ENCODE measurements at places on chromosomes 16 and 17. TPM values are rescaled to one million over a fixed set of nuclear protein-coding genes. Genes with fewer than 3 reads are reported as not detected.

Gene GJD3
- total RNA-seq, result 0.89 TPM

Gene IL34
- total RNA-seq, result 0.84 TPM

Gene SNTB2
- total RNA-seq, result 25.9 TPM

Gene GNGT2
- 0.17 TPM for total RNA-seq

Gene ABCC3
- total RNA-seq, result 5.6 TPM

Gene CES4A
- total RNA-seq, result 0.45 TPM

Gene TMEM92
- total RNA-seq, result 0.15 TPM

Gene CCL8
- total RNA-seq, result not detected

Gene MYH2
- total RNA-seq, result not detected

Gene IL17C
- not detected for total RNA-seq

Gene KRTAP2-2
- total RNA-seq, result not detected

Gene ACADVL
- total RNA-seq, result 194 TPM

Gene MGAT5B
- total RNA-seq, result 0.50 TPM

Gene GP1BA
- total RNA-seq, result not detected

Gene SYCE1L
- 0.34 TPM for total RNA-seq

Gene PPP1R1B
- 0.45 TPM for total RNA-seq

Gene DBF4B
- total RNA-seq, result 12.3 TPM

Gene KRT33A
- not detected for total RNA-seq

Gene DNAH9
- total RNA-seq, result not detected

Gene STH
- not detected for total RNA-seq

Gene TBC1D3E
- total RNA-seq, result not detected

Gene HSF4
- total RNA-seq, result 1.3 TPM

Gene KRTAP17-1
- not detected for total RNA-seq

Gene METRNL
- 55.3 TPM for total RNA-seq

Gene ABCC1
- total RNA-seq, result 28.6 TPM

Gene SEPTIN1
- total RNA-seq, result 0.15 TPM

Gene ACAP1
- 0.50 TPM for total RNA-seq

Gene RNF222
- total RNA-seq, result not detected

Gene CFAP97D1
- not detected for total RNA-seq

Gene CDH3
- total RNA-seq, result 0.17 TPM

Gene CACNG1
- total RNA-seq, result not detected

Gene SPATA32
- not detected for total RNA-seq

Gene UMOD
- total RNA-seq, result not detected

Gene C17orf78
- total RNA-seq, result not detected

Gene TOM1L1
- 12.3 TPM for total RNA-seq

Gene SPIRE2
- total RNA-seq, result 1.9 TPM

Gene NOXO1
- total RNA-seq, result not detected

Gene FMNL1
- total RNA-seq, result 2.7 TPM

Measured in bronchus fibroblast of lung (primary cell).